WTC11 (cell line): ENCODE measurements at places on chromosomes 1 and 21.
A peak's percentile ranks its signal among the peaks of the same experiment; 100 is the strongest.

- H3K36me3 ChIP-seq: peaks cover 38% of the 10 kb centered on the region
- H3K27me3 ChIP-seq: no peaks in the 10 kb centered on the region
- H3K27ac ChIP-seq: peak overlapping the region; percentile 91
- no peak overlapping the region for H3K4me3 ChIP-seq
Measured at GRCh38 chr1:119743776-119744597, 24.7 kb downstream of the HMGCS2 start.

GRCh38 chr1:29854700-29855276, 618.5 kb downstream of the PTPRU start:
- no peaks in the 10 kb centered on the region for H3K4me1 ChIP-seq
- DNase-seq: no peak
- no peaks in the 10 kb centered on the region for H3K27me3 ChIP-seq
- H3K27ac ChIP-seq: no peak overlapping the region
- H3K36me3 ChIP-seq: no peaks in the 10 kb centered on the region

DNA sequence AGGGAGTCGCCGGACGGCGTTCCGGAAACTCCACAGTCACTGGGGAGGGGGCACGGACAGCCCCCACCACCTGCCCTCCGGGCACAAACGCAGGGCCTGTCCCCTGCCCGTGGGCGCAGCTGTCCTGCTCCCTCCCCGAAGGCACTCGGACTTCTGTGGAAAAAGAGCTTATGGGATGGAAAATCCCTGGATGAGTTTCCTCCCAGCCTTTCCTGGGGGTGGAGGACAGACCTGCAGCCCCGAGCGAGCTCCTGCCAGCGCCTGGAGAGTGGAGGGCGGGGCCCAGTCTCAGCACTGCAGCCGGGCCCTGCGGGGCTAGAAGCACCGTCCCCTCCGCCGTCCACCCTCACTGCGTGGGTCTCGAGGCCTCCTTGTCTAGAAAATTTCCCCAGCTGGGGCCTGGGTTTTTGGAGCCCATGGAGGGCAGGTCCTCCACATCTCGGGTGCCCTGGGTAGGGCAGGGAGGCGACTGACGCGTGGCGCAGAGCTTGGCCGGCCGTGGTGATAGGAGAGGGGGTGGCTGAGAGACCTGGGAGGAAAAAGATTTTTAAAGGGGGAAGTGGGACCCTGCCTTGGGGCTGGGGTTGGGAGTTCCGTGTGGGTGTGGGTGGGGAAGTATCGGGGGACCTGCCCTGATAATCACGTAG, 6.4 kb upstream of the COL6A1 start:
- peaks cover 27% of the 10 kb centered on the region for H3K4me1 ChIP-seq
- peak overlapping the region; percentile 78 for H3K4me3 ChIP-seq
- H3K27me3 ChIP-seq: peaks cover 7% of the 10 kb centered on the region
- no peaks in the 10 kb centered on the region for H3K36me3 ChIP-seq

- no peaks in the 10 kb centered on the region for H3K27me3 ChIP-seq
- no peaks in the 10 kb centered on the region; the same call in 1 of the 2 replicates for H3K4me1 ChIP-seq
- no peak overlapping the region for H3K4me3 ChIP-seq
Measured at GRCh38 chr1:77313491-77313890, 31.7 kb downstream of the AK5 start.

- H3K27me3 ChIP-seq: no peaks in the 10 kb centered on the region
- no peak overlapping the region for H3K4me3 ChIP-seq
- H3K36me3 ChIP-seq: no peaks in the 10 kb centered on the region
- H3K4me1 ChIP-seq: peaks cover 86% of the 10 kb centered on the region
- peak overlapping the region; percentile 68 for H3K27ac ChIP-seq
Measured at GRCh38 chr1:27563591-27564471, 40.1 kb downstream of the AHDC1 start.
